ENCODE measurements at places on chromosomes 2 and 18.

DNA sequence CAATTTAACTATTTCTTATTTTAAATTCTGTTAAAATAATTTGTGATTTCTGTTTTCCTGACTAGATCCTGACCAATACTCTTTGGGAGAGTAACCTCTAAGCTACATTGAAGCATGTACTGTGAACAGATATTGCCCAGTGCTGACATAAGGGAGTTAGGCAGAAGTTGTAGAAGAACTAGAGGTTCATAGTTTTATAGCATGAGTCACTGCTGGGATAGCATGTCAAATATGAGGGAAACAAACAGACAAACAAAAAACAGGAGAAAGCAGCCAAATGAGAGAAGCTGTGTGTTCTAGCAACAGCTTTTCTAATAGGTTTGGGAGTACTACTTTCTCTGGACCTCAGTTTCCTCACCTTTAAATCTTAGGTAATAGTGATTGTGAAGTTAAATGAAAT, 72.4 kb downstream of the CERS6 start:
- DNase-seq, result no peak

DNA sequence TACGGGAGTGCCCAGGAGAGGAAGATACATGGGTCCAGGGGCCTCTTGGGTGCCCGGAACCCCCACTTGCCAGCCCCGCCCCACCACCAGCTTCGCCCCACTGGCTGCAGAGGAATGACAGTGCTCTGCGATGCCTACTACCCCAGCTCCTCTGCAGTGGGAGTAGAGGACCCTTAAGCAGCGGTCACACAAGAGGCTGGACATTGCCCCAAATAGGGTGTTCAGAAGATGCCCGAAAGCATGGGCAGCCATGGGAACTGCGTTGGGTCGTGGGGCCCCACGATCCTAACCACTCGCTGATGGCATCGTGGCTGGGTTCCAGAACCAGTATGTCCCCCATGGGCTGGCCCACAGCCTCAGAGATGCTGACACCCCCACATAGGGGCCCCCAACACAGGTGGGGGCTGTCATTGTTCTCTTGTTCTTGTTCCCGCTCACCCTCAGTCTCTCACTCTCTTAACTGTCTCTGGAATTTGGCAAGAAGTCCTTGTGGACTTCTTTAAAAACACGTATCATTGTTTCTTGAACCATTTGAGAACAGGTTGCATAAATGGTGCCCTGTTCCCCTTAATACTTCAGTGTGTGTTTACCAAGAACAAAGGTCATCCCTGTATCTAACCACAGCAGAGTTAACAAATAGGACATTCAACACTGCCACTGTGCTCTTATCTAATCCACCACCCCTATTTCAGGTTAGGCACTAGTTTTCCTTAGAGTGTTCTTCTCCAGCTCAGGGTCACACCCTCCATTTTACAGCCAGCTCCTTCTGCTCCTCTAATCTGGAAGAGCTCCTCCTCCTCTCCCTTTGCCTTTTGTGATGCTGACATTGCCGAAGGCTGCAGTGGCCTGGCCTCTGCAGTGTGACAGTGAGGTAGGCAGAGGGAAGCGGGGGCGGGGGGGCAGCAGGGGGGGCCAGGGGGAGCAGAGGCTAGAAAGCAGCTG, 76.3 kb downstream of the STPG4 start:
- DNase-seq, result peak; percentile 49

DNA sequence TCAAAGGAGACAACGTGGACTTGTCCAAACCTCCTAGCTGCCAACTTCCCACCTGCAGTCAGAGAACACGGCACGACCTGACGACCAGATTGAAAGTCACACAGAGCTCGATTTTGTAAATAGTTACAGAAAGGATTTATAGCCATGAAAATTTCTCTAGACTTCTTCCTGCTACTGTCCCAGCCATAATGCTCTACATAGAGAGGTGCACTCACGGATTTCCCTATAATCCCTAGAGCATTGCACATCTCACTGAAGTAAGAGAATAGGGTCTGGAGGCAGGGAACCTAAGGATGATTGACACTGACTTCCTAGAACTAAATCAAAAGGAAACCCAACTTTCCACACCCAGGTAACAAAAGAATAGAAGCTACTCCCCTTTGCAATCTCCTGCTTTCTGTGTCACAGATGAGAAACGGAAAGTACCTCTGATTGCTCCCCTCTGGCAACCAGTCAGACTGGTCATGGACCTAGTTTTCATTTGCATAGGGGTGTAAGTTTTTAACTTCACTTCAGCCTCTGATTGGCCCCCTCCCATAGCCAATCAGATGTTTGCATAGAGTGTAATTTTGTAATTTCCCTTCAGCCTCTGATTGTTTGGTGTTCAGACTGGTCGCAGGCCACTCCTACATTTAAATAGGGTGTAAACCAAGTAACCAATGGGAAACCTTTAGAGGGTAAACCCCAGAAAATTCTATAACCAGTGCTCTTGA, 58.6 kb upstream of the FBXO11 start:
- DNase-seq, result no peak

- no peak for DNase-seq
Measured at GRCh38 chr2:26709323-26710110, 17.0 kb downstream of the KCNK3 start.

GRCh38 chr18:10182009-10182624, 268.3 kb downstream of the VAPA start:
- no peak for DNase-seq

DNA sequence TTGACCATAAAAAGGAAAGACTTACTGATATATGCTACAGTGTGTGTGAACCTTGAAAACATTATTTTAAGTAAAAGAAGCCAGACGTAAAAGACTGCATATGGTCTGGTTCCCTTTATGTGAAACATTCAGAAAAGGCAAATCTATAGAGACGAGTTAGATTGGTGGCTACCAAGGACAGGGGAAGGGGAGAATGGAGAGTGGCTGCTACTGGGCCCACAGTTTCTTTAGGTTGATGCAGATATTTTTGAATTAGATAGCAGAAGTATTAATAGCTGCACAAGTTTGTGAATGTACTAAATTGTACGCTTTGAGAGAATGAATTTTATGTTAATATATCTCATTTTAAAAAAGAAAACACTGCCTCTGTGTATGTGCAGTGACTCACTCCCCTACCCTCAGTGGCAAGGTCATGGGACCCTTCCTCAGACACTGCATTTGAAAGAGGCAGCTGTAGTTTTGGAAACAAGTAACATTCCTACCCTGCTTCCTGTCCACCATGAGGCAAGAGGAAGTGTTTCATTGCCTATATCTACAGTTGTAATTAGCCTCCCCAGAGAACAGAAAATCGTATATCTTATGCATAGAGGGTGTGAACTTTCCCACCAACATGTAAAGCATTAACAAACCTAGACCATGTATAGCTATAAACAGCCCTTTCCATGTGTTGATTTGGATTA, 29.8 kb upstream of the ARMC9 start:
- no peak for DNase-seq

DNA sequence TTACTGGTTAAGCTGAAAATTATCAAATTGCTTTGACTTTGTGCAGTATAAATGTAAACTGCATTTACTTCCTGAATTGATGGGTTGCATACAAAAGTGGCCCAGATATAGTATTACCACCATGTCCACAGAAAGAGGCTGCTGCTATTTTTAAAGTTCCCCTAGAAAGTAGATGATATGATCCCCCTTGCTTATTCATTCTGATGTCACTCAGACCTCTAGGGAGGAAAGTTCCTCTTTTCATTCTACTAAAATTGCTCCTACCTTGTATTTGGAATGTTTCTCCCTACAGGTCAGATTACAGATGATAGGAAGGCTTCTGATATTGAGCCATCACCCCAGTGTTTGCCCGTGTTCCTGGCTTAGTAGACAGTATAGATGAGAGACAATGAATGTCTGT, 247.6 kb upstream of the TNP1 start:
- DNase-seq, result no peak

DNA sequence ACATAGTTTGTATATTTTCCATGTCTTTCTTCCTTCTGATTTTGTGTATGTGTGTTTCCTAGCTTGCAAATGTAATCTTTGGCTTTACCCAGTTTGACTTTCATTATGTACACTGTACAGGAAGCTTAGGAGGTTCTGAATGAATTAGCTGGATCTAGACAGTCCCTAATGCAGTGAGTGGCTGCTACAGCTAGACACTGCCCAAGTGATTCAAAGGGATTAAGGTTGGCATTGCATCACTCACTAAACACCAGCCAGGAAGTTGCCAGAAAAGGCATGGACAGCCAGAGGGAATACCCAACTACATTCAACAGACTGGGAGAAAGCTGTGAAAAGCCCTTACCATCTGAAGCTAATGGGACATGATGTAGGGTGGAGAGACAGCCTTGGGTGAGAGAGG, 316.0 kb upstream of the MEX3C start:
- no peak for DNase-seq

DNA sequence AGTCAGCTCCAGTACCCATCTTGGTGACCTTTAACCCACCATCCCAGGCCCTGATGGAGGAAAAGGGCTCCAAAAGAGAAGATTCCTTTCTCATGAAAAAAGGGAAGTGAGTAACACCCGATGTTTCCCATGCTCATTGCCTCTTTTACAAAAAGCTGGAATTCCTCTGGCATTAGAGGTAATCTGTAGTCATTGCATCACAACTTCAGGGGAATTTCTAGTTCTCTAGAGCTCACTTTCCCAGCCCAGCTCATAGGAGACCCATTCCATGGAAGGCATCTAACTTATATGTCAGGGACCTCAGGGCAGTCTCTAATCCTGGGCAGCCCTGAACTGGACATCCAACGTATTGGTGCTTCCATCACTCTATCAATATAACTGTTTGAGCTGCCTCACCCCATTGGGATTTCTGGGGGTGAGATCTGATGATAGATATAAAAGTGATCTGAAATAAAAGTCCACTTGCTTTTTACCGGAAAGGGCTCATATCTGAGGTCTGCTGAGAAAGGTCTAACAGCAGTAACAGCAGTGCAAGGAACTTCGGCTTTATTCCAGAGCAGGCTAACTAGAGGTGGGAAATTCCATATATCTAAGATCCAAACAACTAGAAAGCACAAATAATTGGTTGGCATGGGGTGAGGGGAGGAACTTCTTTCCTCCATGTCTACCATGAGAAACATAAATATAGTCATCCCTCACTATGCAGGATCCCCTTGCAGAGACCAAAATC, 106.1 kb downstream of the ETAA1 start:
- DNase-seq, result peak; percentile 33

GRCh38 chr18:68177807-68178702, 536.9 kb downstream of the TMX3 start:
- peak; percentile 31 for DNase-seq
